ENCODE measurements at places on chromosomes 7 and 10.

GRCh38 chr10:109962247-109962646 lies 38.9 kb upstream of the XPNPEP1 start:
- no peak for DNase-seq

GRCh38 chr7:123439191-123439590 lies 95.2 kb downstream of the IQUB start:
- DNase-seq = no peak

- DNase-seq = no peak
Measured at GRCh38 chr10:11159543-11160215, 142.0 kb downstream of the CELF2 start.

GRCh38 chr10:125021686-125022344 lies 79.9 kb downstream of the ZRANB1 start:
- DNase-seq = no peak

DNA sequence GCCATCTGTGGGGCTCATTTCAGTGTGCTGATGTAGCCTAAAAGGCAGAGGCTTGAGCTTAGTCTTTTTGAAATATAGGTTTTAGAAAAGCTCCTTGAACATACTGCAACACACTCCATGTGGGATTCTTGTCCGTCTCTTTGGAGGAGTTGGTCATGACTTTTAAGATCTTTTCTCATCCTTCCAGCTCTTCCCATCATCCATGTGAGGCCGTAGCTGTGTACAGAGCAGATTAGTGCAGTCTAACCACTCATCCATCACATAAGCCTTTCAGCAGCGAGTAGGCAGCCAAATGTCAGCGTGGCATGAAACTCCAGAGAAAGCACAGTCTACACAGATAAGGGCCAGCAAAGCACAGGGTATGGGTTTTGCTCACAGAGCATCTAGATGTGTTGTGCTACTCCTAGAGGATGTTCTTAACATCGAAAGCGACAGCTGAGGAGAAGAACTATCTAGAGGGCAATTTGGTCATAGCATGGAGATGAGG lies 28.1 kb upstream of the NPVF start:
- no peak for DNase-seq

GRCh38 chr7:90681336-90682022 lies 85.4 kb downstream of the CDK14 start:
- DNase-seq = peak; percentile 69

- no peak for DNase-seq
Measured at GRCh38 chr7:107043921-107044346, 571 bp upstream of the PRKAR2B start.

GRCh38 chr10:77844713-77845445 lies 81.7 kb downstream of the DLG5 start:
- peak; percentile 82 for DNase-seq

DNA sequence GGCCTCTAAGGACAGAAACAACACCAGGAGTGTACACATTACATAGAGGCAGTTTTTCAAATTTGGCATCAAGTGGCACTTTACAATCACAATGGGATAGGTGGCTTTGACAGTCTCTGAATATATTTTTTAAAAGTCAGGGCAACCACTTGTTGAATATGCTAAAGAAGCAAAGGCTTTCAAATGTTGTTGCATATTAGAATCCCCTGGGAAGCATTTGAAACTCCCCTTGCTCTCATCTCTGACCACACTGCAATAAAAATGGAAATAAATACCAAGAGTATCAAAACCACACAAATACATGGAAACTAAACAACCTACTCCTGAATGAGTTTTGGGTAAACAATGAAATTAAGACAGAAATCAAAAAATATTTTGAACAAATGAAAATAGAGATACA lies 106.5 kb upstream of the RAB11FIP2 start:
- DNase-seq = no peak

DNA sequence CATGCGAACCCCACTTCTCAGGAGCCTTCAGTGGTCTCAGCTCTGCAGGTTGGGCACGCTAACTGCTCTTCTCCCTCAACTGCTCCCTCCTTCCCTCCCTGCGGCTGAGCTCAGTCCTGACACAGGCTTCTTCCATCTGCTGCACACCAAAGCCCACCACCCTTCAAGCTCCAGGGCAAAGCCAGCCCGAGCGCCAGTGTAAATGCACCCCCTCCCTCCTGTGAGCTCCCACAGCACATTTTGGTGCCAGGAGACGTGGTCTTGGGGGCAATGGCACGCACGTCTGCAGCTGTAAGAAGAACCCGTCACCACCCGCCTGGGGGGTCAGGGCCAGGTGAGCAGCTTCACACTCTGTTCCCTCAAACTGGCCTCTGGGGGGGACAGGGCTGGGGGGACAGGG lies 15.9 kb downstream of the VIPR2 start:
- DNase-seq = no peak

GRCh38 chr7:105279688-105280007 lies 109.1 kb downstream of the SRPK2 start:
- no peak for DNase-seq

GRCh38 chr10:644076-644942 lies 45.2 kb downstream of the DIP2C start:
- DNase-seq = no peak

GRCh38 chr10:87918254-87918859 lies 54.9 kb downstream of the PTEN start:
- no peak for DNase-seq

- DNase-seq = no peak
Measured at GRCh38 chr7:103025341-103025740, 49.3 kb downstream of the FBXL13 start.

GRCh38 chr10:125411724-125412123 lies 251.4 kb upstream of the CTBP2 start:
- peak; percentile 86 for DNase-seq

GRCh38 chr7:44757739-44758138 lies 9.1 kb downstream of the ZMIZ2 start:
- no peak for DNase-seq

DNA sequence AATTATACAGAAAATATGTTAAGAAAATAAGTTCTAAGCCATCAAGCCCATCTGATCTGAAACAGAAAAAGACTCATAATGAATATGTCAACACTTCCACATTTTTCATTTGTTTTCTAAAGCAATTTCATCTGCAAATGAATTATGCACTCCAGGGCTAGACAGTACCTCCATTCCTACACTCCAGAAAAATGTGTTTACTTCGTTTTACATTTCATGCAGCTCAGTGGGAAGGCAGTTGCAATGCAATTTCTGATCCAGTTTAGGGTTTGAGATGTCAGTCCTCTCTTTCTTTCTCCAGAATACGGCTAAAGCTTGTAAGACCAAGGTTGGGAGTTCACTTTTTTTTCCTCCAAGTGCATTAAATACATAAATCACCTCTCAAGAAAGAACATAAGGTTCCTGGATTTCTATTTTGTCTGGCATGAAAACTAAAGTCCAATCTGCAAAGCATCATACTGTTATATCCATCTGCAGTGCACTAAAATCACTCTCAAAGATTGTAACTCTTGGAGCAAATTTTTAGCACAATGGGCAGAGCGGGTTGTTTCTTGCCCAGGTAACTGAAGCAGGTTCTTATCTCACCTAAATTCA lies 348.8 kb upstream of the C7orf33 start:
- DNase-seq = no peak

DNA sequence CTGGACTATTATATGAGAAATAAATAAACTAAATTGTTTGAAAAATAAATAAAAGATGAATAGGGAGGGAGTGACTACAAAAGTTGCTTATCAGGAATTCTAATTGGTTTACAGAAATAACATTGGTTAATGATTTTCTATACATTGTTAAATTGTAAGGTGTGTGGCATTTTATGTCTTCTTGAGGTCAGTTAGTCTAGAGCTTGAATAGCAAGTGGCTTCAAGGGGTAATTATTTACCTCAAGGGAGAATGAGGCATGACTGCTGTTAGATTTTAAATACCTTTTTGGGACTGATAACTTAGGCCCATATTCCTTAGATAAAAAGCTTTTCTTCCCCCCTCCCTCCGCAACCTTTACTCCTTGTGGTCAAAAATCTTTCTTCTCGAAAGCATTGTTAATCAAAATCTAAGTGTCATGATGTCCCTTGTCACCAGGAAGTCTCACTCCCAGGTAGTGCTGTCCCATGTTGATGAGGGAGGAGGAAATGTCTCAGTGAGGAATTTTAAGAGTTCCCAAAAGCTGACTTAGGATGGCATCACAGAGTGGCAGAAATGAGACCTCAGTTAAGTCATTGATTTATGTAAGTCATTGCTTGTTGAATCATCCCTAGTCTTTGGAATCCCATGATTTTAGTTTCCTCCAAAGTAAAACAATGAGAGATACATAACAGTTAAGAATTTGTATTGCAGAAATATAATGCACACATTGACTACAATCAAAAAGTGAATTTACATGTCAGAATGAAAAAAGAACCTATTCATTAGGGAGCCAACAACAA lies 71.5 kb downstream of the MAPK8 start:
- DNase-seq = no peak

- no peak for DNase-seq
Measured at GRCh38 chr10:112214298-112214926, 30.8 kb upstream of the GPAM start.

- no peak for DNase-seq
Measured at GRCh38 chr10:33428682-33429081, 94.2 kb upstream of the NRP1 start.

- DNase-seq = no peak
Measured at GRCh38 chr10:121440461-121440860, 157.8 kb downstream of the FGFR2 start.

DNA sequence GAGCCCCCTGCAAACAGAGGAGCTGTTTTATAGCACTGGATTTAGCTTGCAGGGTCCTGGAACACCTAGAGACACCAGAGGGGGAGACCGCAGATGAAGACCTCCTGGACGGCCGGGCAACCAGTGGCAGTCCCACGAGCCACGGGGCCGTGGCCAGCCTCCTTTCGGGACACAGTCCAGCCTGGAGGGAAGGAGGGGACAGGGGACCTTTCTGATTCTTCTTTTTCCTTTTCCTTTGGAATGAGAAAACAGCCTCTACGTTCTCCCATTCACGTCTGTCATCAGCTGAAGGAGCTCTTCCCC lies 35.4 kb upstream of the FAM20C start:
- no peak for DNase-seq

GRCh38 chr7:108122181-108122580 lies 8.0 kb downstream of the LAMB4 start:
- DNase-seq = no peak

DNA sequence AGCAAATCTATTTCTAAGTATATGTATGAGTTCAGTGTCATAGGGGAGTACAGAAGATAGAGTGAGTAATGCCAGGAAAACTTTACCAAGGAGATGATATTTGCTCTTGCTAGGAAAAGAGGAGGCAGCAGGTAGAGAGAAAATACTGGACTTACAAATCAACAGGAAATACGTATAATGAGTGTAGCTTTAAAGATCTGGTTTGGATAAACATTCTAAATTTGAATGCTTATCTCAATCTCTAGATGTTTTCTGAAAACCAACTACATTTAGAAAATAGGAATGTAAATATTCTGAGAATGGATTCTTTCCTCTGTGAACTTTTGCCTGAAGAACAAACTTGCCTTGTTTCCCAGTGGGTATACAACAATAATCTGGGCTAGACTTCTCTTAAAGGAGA lies 46.9 kb upstream of the GNAI1 start:
- no peak for DNase-seq

GRCh38 chr10:25023278-25023677 lies 6.9 kb downstream of the THNSL1 start:
- peak; percentile 73 for DNase-seq

DNA sequence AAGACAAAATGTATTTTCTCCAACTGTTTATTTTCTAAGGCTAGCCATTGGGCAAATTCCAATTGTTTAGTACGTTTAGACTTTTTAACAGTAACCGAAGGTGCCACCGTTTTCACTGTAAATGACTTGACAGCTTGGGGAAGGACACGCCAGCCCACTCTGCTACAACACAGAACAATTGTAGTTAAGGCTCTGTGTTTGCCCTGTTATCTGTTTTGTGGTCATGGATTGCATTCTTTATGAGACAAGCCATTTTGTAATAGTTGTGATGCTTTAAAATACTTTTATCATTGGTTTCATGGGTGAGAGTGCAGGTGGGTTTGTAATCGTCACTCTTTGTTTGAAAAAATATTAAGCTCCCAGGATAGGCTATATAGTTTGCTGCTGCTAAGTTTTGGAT lies 6.6 kb upstream of the PITRM1 start:
- no peak for DNase-seq

GRCh38 chr7:142412551-142413193 lies 154.8 kb upstream of the PRSS58 start:
- DNase-seq = peak; percentile 59

DNA sequence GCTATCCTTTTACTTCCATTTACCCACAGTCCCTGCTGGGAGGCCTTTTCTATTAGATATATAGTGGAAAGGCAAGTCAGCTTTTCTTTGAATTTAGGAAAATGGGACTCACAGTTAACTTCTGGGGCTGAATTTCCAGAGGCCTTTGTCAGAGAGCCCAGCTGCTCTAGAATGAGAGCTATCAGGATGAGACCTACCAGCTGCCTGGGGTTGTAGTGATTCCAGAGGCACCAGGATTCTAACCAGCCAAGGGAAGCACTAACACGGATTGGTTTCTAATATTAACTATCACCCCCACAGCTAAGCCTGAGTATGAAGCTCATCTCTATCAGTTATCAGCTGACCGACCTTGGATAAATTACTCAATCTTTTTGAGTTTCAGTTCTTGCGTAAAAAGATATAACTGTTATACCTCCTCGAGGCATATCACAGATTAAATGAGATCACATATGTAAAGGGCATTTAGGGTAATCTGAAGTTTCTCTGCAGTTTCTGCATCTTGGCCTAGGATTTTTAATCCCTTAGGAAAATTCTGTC lies 56.6 kb upstream of the CALD1 start:
- DNase-seq = no peak

- no peak for DNase-seq
Measured at GRCh38 chr7:69130396-69130795, 467.9 kb upstream of the AUTS2 start.

DNA sequence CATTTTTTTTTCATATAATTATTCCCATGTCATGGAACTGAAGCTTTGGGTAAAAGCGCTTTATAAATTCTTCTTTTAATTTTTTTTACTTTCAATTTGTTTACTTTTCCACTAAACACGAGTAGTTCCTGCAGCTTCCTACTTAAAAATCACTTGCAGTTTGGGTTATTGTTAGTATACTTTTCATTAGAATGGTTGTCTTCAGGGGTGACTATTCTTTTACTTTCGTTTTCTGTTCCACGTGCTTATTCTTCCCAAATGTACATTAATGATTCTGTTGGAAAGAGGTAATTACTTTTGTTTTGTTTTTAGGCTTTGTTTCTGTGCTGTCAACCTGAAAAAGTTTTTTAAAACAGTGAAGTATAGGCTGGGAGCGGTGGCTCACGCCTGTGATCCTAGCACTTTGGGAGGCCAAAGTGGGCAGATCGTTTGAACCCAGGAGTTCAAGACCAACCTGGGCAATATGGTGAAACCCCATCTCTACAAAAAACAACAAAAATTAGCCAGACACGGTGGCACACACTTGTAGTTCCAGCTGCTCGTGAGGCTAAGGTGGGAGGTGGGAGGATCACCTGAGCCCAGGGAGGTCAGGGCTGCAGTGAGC lies 5.2 kb upstream of the CFAP69 start:
- no peak for DNase-seq

GRCh38 chr10:86813101-86813500 lies 56.7 kb downstream of the BMPR1A start:
- peak; percentile 55 for DNase-seq

- no peak for DNase-seq
Measured at GRCh38 chr10:69957241-69957885, 95.3 kb upstream of the MACROH2A2 start.

Data from astrocyte of the spinal cord (primary cell).